ENCODE measurements at places on chromosomes 1 and 21.

- DNase-seq: no peak
These were observed 160.8 kb downstream of the DISP1 start for GRCh38 chr1:222975472-222976122.

DNA sequence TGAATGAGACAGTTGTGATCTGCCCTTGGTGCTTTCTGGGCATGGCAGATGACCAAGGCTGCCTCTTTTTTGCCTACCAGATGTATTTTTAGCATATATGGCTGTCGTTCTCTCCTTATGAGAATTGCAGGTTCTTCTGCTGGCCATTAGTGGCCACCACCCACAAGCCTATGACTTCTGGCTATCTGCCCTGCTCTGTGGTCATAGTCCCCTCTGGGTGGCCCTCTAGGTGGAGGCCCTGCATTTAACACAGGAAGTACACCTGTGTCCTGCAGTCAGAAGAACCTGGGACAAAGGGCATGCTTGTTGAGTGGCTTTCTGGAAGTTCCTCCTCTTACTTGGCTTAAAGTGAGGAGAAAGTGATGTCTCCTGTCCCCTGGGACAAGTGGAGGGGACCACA, 6.5 kb downstream of the FCAMR start:
- no peak for DNase-seq

- no peak for DNase-seq
These were observed 35.7 kb upstream of the PLA2G4A start for GRCh38 chr1:186792870-186793581.

DNA sequence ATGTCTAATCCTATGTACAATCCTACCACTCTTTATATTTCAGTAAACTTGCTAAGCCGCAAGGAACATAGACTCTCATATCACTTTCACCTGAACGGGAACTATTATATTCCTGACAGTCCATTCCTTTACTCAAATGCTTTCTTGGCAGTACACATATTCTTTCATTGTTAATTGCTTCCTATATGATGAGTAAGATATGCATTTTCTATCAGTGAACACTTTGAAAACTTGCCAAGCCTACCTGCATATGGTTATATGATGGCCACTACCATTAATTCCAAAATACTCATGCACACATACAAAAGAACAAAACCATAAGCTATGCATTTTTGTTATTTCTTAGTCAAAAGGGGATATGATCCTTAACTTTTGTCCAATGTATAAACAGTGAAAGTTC, 341.5 kb downstream of the VAV3 start:
- DNase-seq: no peak

DNA sequence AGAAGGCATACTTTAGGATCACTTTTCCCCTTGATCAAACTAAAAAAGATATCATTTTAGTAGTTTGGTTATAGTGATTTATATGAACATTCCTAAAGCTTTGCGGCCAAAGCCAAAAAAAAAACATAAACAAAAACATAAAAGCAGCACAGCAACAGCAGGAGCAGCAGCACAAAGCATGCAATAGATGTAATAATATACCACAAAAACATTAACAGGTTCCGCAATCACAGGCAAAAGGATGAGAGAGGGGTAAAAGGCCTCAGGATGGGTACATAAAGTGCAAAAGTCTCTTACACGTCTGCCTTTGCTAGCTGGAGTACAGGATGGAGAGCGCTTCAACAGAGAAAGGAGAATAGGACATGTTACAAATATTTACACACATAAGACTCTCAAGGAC, 119.0 kb downstream of the COQ8A start:
- DNase-seq: no peak

- DNase-seq: no peak
These were observed 551 bp downstream of the ZRANB2 start for GRCh38 chr1:71080230-71080738.

DNA sequence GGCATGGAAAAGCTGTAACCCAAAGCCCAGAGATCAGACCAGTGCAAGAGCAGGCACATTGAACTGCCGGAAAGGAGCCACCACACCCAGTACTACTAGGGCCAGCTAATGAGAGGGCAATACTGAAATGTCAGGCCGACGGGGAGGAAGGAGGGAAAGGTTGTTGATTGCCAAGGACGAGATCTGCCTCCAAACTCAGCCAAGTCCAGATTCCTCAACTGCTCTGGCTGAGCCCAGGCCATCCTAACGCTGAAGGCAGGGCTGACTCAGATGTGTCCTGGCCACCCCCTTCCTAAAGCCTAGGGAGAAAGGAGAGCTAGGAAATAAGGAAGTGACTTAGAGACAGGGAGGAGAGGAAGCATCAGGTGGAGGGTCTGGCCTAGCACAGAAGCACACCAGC, 42.1 kb upstream of the IPO9 start:
- no peak for DNase-seq
